Stimulated activated CD8-positive, alpha-beta memory T cell treated with anti-CD3 and anti-CD28 coated beads, Interleukin-4, amount 100 ng/mL, for 1 hour (primary cell): ENCODE measurements at places on chromosomes 13 and 19.

DNA sequence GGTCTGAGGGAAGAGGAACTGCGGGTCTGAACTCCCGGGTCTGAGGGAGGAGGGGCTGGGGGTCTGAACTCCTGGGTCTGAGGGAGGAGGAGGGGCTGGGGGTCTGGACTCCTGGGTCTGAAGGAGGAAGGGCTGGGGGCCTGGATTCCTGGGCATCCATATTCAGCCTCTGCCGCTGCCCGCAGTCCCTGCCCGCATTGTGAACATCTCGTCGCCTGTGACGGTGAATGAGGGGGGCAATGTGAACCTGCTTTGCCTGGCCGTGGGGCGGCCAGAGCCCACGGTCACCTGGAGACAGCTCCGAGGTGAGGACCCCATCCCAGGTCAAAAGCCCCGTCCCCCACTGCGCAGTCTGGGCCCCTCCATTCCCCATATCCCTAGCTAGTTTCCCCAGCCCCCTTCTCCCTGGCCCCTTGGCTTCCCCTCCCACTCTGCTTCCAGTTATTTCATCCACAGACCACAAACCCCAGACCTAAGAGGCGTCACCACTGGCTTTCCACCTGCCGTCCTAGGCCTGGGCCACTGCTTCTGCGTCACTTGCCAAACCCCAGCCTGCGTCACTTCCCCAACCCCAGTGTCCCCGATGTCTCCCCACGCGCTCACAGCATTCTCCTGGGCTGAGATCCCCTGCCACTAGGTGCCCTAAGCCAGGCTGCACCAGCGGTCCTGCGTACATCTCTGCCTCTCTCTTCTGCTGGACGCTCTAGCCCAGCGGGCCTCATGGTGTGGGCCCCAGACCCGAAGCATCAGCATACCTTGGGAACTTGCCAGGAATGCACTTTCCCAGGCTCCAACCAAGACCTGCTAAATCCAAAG is 13.9 kb downstream of the IGLON5 start:
- no peak for DNase-seq

- no peak for DNase-seq
Measured at GRCh38 chr19:46133101-46133627, 8.7 kb upstream of the IGFL3 start.

- DNase-seq: no peak
Measured at GRCh38 chr19:38033658-38034491, 126.9 kb downstream of the SIPA1L3 start.

- DNase-seq: no peak
Measured at GRCh38 chr19:49165111-49165750, 7.6 kb downstream of the TRPM4 start.

DNA sequence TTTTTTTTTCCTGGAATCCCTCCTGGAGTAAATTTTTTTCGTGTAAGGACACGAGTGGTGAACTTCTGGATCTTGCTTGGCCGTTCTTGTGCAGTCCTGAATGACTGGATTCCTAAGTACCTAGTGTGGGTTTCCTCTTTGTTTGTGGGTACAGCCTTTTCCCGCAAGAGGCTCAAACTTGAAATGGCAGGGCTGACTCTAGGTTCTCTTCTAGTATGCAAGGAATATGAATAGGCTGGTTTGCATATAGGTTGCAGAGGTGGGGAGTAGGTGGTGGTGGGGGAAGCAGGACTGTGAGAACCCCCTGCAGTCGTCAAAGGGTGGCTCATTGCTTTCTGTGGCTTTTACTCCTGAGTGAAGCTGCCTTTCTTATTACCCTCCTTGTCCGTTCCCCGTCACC is 13.6 kb downstream of the UBAC2 start:
- no peak for DNase-seq

DNA sequence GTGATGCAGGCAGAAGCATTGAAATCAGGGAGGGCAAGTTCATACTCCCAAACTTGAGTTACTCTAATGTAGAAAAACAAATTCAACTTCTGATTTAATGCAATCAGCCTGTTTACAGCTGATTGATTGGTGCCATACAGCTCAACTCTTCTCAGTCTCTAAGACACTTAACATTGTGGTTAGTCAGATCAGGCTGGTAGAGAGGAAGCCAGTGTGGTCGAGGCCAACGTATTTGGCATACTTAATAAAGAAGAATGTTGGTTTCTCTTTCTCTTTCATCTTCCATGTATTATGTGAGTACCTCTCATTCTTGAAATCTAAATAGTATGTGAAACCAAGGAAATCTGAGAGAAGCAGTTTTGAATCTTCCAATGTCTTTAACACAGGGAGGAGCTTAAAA is 255.0 kb upstream of the SLITRK1 start:
- peak; percentile 6 for DNase-seq

DNA sequence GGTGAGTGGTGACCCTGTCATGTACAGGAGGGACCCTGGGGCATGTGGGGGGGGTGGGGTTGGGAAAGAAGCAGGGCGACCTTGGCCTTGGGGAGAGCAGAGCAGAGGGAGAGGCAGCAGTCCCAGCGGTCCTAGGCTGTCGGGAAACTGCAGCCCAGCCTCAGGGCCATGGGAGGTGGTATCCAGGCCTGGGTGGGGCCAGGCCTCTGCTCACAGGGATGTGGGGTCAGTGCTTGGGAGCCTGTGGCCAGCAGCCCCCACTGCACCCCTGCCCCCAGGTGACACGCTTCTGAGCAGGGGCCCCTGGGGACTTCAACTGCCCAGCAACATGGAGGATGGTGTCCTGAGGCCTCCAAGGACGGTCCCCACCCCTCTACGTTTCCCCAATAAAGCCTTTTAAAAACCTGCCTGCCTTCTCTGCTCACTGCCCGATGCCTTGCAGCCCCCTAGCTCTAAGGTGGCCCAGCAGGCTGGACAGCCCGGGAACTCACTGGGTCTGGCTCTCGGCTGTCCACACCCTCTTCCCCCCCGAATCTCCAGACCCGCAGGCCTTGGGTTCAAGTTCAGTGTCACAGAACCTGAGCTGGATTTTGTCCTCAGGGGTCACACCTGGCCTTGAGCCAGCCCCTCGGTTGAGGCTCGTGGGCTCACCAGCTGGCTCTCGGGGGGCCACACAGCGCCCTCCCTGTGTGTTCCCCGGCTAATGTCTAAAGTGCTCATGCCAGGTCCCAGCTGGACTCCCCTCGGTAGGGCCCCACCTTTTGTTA is 6.9 kb downstream of the PNKP start:
- DNase-seq: no peak

- no peak for DNase-seq
Measured at GRCh38 chr19:14093117-14093823, 2.7 kb upstream of the SAMD1 start.

GRCh38 chr13:43200736-43201135 is 177.3 kb downstream of the DNAJC15 start:
- no peak for DNase-seq

DNA sequence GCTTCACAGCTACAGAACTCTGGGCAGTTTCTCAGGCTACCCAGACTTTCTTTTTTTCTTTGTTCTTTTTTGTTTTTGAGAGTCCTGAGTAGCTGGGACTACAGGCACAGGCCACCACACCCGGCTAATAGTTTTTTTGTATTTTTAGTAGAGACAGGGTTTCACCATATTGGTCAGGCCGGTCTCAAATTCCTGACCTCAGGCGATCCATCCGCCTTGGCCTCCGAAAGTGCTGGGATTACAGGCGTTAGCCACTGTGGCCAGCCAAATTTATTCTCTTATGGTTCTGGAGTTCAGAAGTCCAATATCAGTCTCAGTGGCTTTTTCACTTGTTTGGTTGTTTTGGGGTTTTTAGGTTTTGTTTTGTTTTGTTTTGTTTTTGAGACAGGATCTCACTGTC is 12.4 kb downstream of the MEIOSIN start:
- no peak for DNase-seq

DNA sequence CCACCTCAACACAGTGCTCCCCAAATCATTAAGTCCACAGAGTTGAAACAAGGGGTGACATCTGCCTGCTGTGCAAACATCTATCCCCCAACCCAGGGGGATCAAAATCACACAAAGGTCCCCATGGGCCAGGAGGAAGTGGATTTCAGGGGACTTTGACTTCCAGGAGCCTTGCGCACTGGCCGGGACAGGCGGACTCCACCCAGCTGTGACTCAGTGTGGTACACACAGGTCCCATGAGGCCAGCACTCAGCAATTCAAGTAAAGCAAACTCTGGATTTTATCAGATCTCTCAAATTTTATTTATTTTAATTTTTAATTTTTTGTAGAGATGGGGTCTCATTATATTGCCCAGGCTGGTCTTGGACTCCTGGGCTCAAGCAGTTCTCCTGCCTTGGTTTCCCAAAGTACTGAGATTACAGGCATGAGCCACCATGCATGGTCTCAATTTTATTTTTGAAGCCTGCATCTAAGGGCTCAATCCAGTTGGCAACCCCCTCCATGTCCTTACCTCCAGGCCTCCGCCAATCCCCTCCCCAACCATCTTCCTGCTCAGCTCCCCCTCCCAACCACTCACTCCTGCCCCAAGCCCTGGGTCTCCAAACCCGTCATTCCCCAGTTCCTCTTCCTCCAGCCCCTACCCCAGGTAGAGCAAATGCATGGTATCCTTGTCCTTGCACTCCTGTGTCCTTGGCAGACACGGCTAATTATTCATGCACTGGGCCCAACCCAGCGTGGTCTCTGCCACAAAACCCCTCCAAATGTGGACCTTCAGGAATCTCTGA is 18.2 kb downstream of the ARHGAP33 start:
- no peak for DNase-seq

DNA sequence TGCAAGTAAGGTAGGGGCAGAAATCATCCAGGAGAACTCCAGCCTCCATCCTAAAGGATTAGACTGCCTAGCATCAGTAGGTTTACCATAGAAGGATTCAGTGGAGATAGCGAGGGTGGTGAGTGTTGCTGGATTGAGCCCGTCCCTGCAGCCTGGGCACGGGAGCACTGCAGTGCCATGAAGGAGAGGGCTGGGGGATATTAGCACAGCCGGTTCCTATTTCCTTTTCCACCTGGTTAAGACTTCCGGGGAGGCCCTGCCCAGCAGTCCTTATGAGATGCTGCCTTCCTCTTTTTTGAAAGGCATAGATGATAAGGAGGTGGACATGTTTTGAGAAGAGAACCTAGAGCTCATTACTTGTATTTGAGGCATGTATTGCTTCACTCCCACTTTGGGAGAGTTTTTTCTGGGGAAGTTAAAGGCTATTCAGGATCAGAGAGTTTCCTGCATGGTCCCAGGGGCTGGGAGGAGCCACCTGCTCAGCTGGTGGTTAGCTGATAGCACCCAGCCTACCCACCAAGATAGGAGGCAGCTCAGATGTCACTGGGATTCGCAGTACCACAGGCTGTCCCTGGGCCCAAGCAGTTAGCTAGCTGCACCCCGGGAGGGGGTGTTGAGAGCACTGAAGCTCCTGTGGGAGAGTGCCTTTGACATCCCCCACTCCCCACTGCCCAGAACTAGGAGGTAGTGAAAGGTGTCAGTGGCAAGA is 17.2 kb downstream of the ACTN4 start:
- no peak for DNase-seq

DNA sequence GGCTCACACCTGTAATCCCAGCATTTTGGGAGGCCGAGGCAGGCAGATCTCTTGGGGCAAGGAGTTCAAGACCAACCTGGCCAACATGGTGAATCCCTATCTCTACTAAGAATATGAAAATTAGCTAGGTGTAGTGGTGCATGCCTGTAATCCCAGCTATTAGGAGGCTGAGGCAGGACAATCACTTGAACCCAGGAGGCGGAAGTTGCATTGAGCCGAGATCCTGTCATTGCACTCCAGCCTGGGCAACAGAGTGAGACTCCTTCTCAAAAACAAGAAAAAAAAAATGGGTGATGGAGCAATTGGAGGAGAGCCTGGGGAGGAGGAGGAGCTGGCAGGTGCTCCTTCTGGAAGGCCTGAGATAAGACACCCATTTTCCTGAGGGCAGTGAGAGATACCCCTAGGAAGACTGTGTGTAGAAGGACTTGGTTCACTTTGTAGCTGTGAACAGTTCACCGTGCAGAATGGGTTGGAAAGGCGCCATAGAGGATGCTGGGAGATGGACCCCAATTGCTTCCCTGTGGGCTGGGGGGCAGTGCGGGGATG is 8.7 kb upstream of the CARM1 start:
- no peak for DNase-seq

DNA sequence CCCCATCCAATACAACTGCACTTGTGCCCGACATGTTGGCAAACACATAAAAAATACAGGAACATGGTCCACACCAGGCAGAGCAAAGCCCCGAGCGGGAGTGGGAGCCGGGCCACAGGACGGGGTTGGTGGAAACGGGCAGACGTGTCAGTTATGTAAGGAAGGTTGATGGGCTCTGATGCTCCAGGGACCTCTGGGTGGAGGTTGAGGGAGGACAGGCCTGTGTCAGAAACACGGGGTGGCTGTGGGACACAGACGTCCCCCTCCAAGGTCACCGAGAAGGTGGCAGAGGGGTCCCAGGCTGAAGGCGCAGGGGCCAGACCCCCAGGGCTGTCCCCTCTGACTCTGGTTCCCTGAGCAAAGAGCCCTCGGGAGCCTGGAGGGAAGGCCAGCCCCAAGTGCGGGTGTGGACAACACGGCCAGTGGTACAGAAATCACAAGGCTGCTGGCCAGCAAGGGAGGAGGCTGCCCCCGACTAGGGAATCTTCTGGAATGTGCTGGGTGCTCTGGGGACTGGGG is 31.4 kb upstream of the C13orf46 start:
- no peak for DNase-seq

DNA sequence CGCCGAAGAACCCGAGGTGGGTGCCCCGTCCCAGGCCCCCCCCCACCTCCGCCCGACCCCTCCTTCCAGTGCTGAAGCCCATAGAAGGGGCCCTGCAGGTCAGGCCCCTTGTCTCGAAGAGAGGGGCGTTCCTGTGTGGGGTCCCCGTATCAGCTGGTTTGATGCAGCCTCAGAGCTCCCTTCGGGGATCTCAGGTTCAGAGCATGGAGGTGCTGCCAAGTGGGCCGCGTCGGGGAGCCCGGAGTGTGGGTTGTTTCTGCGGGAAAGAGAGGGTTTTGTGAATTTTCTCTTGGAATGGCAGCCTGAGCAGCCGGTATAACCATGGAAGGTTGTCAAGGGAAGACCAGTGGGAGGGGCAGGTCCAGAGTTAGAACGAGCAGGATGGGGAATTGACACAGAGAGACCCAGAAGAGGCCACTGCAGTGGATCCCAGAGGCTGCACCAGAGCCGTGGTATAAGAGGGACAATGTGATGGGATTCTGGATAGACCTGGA is 384 bp downstream of the TRAPPC2B start:
- DNase-seq: no peak

DNA sequence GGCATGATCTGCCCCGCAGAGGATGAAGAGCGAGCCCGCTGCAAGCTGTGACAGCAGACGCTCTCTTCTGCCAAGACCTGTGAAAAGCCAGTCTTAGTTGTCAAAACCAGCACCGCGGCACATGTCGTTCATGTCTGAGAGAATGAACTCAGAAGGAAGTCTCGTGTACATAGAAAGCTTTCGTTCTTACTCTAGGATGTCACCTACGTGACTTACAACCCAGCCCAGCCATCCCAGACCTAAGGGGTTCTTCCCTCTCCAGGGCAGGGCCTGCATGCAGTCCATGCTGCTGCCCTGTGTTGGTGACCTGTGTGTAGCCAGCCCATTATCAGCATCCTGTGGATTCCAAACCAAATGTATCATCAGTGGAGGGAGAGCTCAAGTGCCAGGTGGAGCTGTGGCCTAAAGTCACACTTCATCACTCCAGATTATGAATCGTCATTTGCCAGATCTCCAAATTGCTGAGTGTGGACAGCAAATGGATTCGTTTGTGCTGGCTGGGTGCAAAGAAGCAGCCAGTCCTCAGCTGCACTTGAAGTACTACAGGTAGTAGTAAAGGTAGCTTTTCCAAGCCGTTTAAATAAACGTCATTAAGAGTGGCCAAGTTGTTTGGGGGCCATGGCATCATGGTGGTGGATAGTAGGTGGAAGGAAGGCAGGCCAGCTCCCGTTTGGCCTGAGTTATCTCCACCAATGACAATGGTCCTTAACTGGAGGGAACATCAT is 73.9 kb upstream of the GPR183 start:
- no peak for DNase-seq

GRCh38 chr19:24141612-24142011 is 54.6 kb downstream of the ZNF254 start:
- no peak for DNase-seq
